Ascending aorta (tissue), 2 donors: ENCODE measurements at places on chromosomes 5 and 9.

- no peak overlapping the region for H3K27ac ChIP-seq
- H3K36me3 ChIP-seq, result no peaks in the 10 kb centered on the region
- no peak for DNase-seq
- no peak overlapping the region for H3K4me3 ChIP-seq
- no peaks in the 10 kb centered on the region for H3K27me3 ChIP-seq
- no peaks in the 10 kb centered on the region for H3K4me1 ChIP-seq
Measured at GRCh38 chr5:135308245-135308644, 90.8 kb downstream of the MACROH2A1 start.

DNA sequence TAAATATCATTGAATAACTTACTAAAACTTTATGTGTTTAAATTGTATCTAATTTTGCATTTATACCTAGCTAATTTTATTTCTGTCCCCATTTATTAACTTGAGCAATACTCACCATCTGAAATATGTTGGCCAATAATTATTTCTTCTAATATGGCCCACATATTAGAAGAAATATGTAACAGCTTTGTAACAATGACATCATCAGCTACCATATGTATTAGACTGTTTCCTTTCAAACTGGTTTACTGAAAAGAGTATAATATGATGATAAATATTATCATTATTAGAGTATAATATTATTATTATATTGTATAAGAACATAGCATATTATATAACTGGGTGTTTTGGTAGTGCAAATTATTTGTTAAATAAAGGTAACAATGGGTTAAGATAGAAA, 220.5 kb downstream of the FBXL7 start:
- no peaks in the 10 kb centered on the region for H3K27me3 ChIP-seq
- no peak for DNase-seq
- H3K36me3 ChIP-seq, result no peaks in the 10 kb centered on the region
- H3K4me3 ChIP-seq, result no peak overlapping the region

DNA sequence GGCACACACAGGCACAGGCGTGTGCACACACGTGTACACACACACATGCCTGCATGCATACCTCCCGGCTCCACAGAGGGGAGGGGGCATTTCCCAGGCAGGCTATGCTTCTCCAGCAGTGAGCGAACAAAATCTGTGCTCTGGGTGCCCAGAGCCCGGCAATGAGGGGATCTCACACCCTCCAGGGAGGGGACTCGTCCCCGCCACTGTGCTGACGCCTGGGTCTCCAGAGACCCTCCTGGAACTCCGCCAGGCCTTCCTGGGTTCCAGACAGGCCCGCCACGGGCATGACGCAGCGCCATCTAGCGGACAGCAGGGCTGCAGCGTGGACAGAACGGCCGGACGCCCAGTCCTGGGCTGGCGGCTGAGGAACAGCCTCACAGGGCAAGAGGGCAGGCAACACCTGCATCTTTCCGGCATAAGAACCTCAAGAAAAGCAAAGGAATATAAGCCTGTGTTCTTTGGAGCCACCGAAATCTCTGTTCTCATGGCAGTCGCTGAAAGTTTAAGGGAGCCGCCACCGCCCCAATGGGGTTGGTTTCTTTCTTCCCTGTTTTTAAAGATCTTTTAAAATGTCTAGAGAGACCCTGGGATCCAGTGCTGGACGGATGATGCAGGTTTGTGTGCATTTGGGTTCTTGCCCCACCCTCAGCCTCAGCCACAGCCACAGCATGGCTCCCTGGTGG, 135.6 kb upstream of the PPP1R26 start:
- H3K4me3 ChIP-seq, result no peak overlapping the region
- H3K27me3 ChIP-seq, result no peaks in the 10 kb centered on the region
- H3K27ac ChIP-seq, result no peak overlapping the region
- H3K36me3 ChIP-seq, result no peaks in the 10 kb centered on the region
- DNase-seq, result no peak

DNA sequence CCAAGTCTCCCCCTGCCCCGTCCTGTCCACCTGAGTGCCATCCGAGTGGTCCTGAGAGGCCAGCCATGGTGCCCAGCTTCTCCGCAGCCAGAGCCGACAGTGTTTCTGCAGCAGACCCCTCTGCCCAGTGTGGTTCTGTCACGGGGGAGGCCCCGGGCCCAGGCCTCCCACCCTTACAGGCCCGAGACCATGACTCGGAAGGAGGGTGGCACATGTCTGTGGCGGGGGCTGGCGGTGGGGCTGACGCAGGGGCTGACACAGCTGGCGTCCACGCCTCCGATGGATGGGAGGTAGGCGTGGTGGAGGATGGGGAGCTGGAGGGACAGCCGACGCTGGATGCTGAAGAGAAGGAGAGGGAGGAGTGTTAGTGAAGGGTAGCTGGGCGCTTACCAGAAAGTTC, 35.0 kb upstream of the TBC1D2 start:
- H3K36me3 ChIP-seq, result no peaks in the 10 kb centered on the region
- H3K4me1 ChIP-seq, result no peaks in the 10 kb centered on the region
- no peak for DNase-seq
- H3K27ac ChIP-seq, result no peak overlapping the region

DNA sequence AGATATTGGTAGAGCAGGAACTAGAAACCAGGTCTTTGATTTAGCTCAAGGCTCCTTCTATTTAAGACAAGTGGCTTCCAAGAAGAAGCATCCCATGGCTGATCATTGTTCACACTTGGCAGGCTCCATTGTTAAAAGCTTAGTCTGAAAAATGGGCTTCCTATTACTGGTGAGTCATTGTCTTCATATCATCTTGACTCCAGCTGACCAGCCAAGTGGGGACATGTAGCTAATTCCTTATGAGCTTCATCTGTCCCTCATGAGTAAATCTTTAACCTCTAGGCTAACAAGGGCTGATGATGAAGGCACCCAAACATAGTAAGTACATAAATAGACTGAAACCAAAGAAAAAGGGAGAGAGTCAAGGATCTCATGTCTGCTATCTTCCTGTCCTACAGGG, 530.3 kb upstream of the KLF4 start:
- no peaks in the 10 kb centered on the region for H3K36me3 ChIP-seq
- no peaks in the 10 kb centered on the region for H3K4me1 ChIP-seq
- DNase-seq, result no peak
- H3K27me3 ChIP-seq, result no peaks in the 10 kb centered on the region
- H3K4me3 ChIP-seq, result no peak overlapping the region
- H3K27ac ChIP-seq, result no peak overlapping the region

GRCh38 chr9:34892886-34893285, 65.2 kb upstream of the PHF24 start:
- no peak overlapping the region for H3K4me3 ChIP-seq
- no peak for DNase-seq
- no peak overlapping the region for H3K27ac ChIP-seq
- H3K36me3 ChIP-seq, result no peaks in the 10 kb centered on the region
- no peaks in the 10 kb centered on the region for H3K27me3 ChIP-seq
- no peaks in the 10 kb centered on the region for H3K4me1 ChIP-seq

DNA sequence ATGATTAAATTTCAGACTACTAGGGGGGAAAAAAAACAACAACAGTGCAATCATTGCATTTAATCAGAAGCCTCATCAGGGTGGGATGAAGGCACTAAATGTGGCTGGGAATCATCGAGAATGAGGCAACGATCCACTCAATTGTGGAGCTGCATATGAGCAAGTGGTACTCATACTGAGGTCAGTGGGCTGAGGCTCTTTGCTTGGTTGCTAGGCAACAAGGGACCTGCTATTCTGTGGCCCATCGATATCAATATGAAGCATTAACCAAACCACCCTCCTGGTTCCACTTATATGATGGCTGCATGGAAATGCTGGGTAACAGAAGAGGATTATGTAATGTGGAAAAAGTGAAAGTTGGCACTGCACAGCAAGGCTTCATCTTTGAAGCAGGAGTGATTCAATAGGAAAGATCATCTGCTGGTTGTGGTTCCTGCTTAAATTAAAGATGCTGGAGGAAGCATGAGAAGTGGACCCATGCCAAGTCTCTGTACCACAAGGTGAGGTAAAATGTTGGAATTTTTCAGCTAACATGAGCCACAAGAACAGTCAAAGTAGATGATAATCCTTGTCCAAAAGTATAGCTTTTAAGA, 159.8 kb upstream of the HMHB1 start:
- no peaks in the 10 kb centered on the region for H3K27me3 ChIP-seq
- H3K36me3 ChIP-seq, result no peaks in the 10 kb centered on the region
- H3K27ac ChIP-seq, result no peak overlapping the region
- no peaks in the 10 kb centered on the region for H3K4me1 ChIP-seq
- DNase-seq, result no peak

- H3K27me3 ChIP-seq, result no peaks in the 10 kb centered on the region
- no peaks in the 10 kb centered on the region for H3K4me1 ChIP-seq
- H3K4me3 ChIP-seq, result no peak overlapping the region
Measured at GRCh38 chr5:146687630-146688029, 171.6 kb upstream of the GPR151 start.

GRCh38 chr9:71524996-71525580, 243.2 kb downstream of the CEMIP2 start:
- H3K36me3 ChIP-seq, result no peaks in the 10 kb centered on the region
- H3K4me1 ChIP-seq, result no peaks in the 10 kb centered on the region
- H3K27me3 ChIP-seq, result no peaks in the 10 kb centered on the region

DNA sequence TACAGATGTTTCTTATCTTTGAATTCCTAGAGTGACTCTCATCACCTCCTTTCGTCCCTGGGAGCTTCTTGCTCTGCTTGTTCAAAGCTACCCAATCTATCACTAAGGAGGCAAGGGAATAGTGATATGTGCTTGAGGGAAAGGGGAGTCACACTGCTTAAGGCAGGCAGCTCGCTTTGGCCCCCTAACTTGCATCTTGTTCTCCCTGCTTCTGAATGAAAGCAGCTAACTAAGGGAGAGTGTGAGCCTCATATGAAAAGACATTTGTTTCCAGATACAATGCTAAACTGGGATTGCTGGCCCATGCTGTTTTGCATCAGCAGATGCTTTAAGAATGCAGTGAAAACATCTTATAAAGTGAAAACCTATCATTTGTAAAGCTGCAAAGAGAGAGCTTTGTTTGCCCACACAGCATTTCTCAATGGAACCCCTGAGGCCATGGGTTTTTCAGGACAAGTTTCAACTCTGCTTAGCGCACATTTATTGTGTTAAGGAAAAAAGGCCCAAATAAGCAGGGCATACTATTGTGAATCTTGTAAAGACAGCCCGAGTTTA, 367.9 kb upstream of the ADAMTSL1 start:
- no peak overlapping the region for H3K4me3 ChIP-seq
- no peaks in the 10 kb centered on the region for H3K27me3 ChIP-seq
- H3K36me3 ChIP-seq, result no peaks in the 10 kb centered on the region
- H3K27ac ChIP-seq, result no peak overlapping the region
- no peaks in the 10 kb centered on the region for H3K4me1 ChIP-seq

DNA sequence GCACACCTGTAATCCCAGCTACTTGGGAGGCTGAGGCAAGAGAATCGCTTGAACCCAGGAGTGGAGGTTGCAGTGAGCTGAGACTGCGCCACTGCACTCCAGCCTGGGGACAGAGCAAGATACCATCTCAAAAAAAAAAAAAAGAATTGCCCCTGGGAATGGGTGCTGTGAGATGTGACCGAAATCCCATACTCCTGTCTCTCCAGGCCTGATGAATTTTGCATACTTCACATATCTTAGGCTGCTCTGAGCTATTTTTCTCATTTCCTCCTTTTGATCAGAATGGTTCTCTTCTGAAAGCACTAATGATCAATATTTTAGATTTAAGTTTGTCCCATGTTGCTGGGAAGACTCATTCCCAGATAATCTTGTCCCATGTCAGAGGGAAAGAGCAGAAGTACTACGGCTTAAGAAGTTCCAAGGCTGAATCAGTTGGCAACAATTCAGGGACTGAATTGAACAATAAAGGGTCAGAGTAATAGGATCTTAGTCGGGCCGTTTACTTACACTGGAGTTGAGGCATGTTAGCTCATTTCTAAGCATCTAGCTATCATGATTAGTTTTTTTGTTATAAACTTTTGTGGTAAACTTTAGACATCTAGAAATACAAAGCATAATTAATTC, 44.2 kb upstream of the TENT2 start:
- no peak for DNase-seq
- no peaks in the 10 kb centered on the region for H3K27me3 ChIP-seq
- no peak overlapping the region for H3K27ac ChIP-seq
- no peaks in the 10 kb centered on the region for H3K4me1 ChIP-seq
- H3K36me3 ChIP-seq, result no peaks in the 10 kb centered on the region
- H3K4me3 ChIP-seq, result no peak overlapping the region
